ENCODE measurements at places on chromosomes 1 and 21.
A peak's percentile ranks its signal among the peaks of the same experiment; 100 is the strongest.

DNA sequence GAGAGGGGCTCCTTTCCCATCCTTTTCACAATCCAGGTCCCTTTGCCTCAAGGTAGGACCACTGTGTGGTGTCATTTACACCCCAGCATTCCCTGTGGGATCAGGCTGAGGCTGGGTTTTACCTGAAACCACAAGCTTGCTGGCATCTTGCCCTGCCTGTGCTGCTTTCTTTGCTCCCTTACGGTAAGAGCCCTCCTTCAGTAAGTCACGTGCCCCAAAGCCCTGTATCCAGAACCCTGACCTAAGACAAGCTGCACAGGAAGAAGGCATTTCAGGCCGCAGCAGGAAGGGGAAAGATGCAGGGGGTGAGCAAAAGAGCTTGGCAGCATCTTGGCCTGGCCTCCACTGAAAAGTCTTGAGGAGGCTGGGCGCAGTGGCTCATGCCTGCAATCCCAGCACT lies 58.4 kb downstream of the KLHDC7A start:
- no peaks in the 10 kb centered on the region for H3K4me1 ChIP-seq
- H3K4me3 ChIP-seq: no peak overlapping the region
- H3K27ac ChIP-seq: no peak overlapping the region
- H3K27me3 ChIP-seq: peaks cover 94% of the 10 kb centered on the region
- no peaks in the 10 kb centered on the region for H3K36me3 ChIP-seq

GRCh38 chr1:198763298-198763714 lies 124.5 kb downstream of the PTPRC start:
- H3K27me3 ChIP-seq: no peaks in the 10 kb centered on the region
- H3K4me3 ChIP-seq: no peak overlapping the region
- no peak overlapping the region for H3K27ac ChIP-seq
- H3K36me3 ChIP-seq: no peaks in the 10 kb centered on the region

GRCh38 chr1:26360807-26361604 lies 7.1 kb upstream of the CRYBG2 start:
- no peaks in the 10 kb centered on the region for H3K36me3 ChIP-seq
- no peak overlapping the region for H3K27ac ChIP-seq
- peaks cover 100% of the 10 kb centered on the region for H3K27me3 ChIP-seq
- DNase-seq: no peak
- H3K4me3 ChIP-seq: peak overlapping the region; percentile 48

DNA sequence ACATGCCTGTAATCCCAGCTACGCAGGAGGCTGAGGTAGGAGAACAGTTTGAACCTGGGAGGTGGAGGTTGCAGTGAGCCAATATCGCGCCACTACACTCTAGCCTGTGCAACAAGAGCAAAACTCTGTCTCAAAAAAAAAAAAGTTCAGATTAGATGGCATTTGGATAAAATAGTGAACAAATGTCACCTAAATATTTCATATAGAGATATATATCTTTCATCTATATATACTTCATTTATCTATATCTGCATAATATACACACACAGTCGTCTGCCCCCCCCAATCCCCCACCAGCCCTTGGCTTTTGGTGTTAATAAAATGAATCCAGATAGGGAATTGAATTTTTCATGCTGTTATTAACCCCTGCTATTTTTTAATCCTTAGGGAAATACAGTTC lies 5.0 kb downstream of the PPP1R15B start:
- peaks cover 42% of the 10 kb centered on the region for H3K36me3 ChIP-seq
- no peak for DNase-seq
- H3K27me3 ChIP-seq: no peaks in the 10 kb centered on the region
- peak overlapping the region; percentile 32 for H3K27ac ChIP-seq
- H3K4me3 ChIP-seq: peak overlapping the region; percentile 92

- H3K27me3 ChIP-seq: peaks cover 97% of the 10 kb centered on the region
- H3K4me3 ChIP-seq: no peak overlapping the region
- no peak overlapping the region for H3K27ac ChIP-seq
- DNase-seq: no peak
- no peaks in the 10 kb centered on the region for H3K36me3 ChIP-seq
These were observed 6.6 kb downstream of the BCAN start for GRCh38 chr1:156648496-156648895.

GRCh38 chr1:8408151-8408839 lies 90.4 kb downstream of the SLC45A1 start:
- H3K27ac ChIP-seq: peak overlapping the region; percentile 98
- DNase-seq: peak; percentile 66
- peak overlapping the region; percentile 38 for H3K4me3 ChIP-seq
- no peaks in the 10 kb centered on the region for H3K27me3 ChIP-seq
- H3K4me1 ChIP-seq: peaks cover 100% of the 10 kb centered on the region
- peaks cover 30% of the 10 kb centered on the region for H3K36me3 ChIP-seq

- H3K4me1 ChIP-seq: no peaks in the 10 kb centered on the region
- H3K27ac ChIP-seq: no peak overlapping the region
- H3K27me3 ChIP-seq: peaks cover 100% of the 10 kb centered on the region
- DNase-seq: no peak
- H3K36me3 ChIP-seq: no peaks in the 10 kb centered on the region
- peak overlapping the region; percentile 39 for H3K4me3 ChIP-seq
These were observed 129.4 kb downstream of the PPIAL4G start for GRCh38 chr1:148353461-148354283.

GRCh38 chr1:66834926-66835325 lies 33.9 kb upstream of the INSL5 start:
- no peak for DNase-seq
- no peak overlapping the region for H3K27ac ChIP-seq
- H3K27me3 ChIP-seq: no peaks in the 10 kb centered on the region
- no peaks in the 10 kb centered on the region for H3K4me1 ChIP-seq
- H3K4me3 ChIP-seq: no peak overlapping the region

DNA sequence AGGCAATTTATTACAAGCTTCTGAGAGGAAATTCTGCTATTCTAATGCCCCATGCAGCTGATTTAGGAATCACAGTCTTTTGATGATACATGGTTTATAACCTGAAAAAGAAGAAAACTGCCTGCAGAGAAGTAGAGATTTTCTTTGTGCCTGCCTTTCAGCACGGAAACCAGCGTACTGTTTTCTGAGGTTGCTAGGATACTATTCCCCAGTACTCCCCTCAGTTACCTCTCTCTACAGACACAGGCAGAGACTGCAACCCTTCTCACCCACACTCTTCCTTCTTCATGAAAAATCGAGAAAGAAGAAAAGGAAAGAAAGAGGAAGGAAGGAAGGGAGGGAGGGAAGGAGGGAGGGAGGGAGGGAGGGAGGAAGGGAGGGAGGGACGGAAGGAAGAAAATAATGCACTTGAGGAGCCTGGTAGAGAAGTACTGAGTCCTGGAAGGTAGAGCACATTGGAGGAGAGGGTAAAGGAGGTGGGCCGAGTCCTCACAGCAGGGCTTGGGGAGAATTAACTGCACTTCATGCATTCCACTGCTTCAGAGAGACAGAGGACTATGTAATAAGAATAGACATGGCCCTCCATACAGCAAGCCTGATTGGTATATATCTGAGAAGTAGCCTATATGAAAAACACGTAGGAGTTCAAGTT lies 21.9 kb downstream of the RGS2 start:
- no peak overlapping the region for H3K27ac ChIP-seq
- H3K4me3 ChIP-seq: no peak overlapping the region
